Neural crest cell (in vitro differentiated cells): ENCODE measurements at places on chromosomes 16 and 17.

DNA sequence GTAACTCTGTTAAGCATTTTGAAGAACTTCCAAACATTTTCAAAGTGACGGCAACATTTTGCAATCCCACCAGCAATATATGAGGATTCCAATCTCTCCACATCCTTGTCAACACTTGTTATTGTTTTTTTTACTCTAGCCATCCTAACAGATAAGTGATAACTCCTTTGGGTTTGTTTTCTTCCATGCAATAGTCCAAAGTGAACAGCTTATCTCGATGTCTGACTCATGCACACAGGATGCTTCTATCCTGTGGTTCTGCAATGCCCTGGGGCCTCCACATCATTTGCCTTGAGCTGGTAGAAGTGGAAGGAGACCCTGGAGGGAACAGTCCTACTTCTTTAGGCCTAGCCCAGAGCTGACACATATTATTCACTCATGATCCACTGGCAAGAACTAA is 13.0 kb downstream of the TLE7 start:
- peaks cover 7% of the 10 kb centered on the region for H3K4me1 ChIP-seq
- DNase-seq, result no peak
- H3K36me3 ChIP-seq, result peaks cover 5% of the 10 kb centered on the region
- no peak overlapping the region for H3K4me3 ChIP-seq

GRCh38 chr17:72452286-72453173 is 331.7 kb downstream of the SOX9 start:
- no peak overlapping the region for H3K4me3 ChIP-seq
- DNase-seq, result no peak
- H3K4me1 ChIP-seq, result peaks cover 5% of the 10 kb centered on the region
- no peaks in the 10 kb centered on the region for H3K27me3 ChIP-seq
- no peaks in the 10 kb centered on the region for H3K36me3 ChIP-seq
- peak overlapping the region; percentile 79 for H3K27ac ChIP-seq

DNA sequence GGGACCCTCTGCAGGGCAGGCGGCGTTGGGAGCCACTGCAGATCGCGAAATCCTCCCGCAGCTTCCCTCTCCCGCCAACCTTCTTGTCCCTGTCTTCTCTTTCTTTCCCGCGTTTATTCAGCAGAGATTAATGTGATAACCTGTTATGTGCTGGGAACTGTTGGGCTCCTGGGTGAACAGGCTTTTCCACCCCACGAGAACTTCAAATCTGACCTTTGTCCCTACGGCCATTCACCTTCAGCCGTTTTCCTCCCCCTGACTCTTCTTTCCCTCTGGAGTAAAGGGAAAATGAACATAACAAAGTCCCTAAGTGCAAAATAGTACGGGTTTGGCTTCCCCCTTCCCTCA is 15.2 kb upstream of the KPNA2 start:
- H3K27me3 ChIP-seq, result peaks cover 12% of the 10 kb centered on the region
- no peak for DNase-seq
- peak overlapping the region; percentile 89 for H3K4me3 ChIP-seq
- H3K4me1 ChIP-seq, result peaks cover 19% of the 10 kb centered on the region
- H3K36me3 ChIP-seq, result peaks cover 4% of the 10 kb centered on the region

DNA sequence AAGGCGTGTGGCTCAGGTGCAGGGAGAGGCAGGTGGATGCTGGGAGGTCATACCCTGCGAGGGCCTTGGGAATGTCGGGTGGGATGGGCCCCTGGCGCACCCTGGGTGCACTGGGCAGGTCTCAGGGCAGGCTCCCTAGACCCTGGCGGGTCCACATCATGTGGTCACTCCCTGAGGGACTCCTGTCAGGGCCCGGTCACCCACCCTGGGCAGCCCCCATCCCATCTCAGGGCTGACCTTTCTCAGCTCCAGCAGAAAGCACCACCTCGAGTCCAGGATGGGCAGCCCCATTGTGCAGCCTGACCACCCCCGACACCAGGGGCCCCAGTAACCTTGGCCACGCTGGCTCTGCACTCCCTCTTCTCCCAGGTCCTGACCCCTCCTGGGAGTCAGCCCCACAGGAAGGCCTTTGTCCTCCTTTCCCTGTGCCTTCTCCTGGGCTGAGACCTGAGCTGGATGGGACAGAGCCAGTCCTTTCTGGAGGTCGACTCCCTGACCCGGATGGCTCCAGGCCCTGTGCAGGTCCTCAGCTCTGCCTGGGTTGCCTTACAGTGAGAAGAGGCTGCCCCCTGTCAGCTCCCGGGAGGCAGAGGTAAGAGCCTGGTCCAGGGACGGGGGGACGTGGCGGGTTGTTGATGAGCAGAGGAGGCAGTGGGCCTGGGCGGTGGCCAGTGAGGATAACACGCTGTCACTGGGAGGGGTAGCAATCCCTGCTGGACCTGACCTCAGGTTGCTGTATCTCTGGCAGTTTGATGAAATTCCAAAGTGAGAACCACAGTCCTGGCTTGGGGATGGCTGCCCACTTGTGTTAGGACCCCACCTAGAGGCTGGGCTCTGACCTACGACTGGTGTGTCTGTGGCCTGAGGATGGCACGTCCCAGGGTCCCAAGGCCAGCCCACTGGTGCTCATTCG is 77.9 kb downstream of the GOSR1 start:
- H3K36me3 ChIP-seq, result no peaks in the 10 kb centered on the region
- H3K4me1 ChIP-seq, result peaks cover 7% of the 10 kb centered on the region
- H3K4me3 ChIP-seq, result no peak overlapping the region
- no peak overlapping the region for H3K27ac ChIP-seq
- H3K27me3 ChIP-seq, result no peaks in the 10 kb centered on the region
- no peak for DNase-seq

GRCh38 chr16:51125992-51126391 is 25.1 kb downstream of the SALL1 start:
- no peaks in the 10 kb centered on the region for H3K36me3 ChIP-seq
- H3K27me3 ChIP-seq, result peaks cover 7% of the 10 kb centered on the region
- H3K27ac ChIP-seq, result no peak overlapping the region
- no peak overlapping the region for H3K4me3 ChIP-seq

- H3K4me1 ChIP-seq, result no peaks in the 10 kb centered on the region
- no peaks in the 10 kb centered on the region for H3K36me3 ChIP-seq
- H3K27ac ChIP-seq, result no peak overlapping the region
Observed at GRCh38 chr17:70405492-70406220, 236.3 kb downstream of the KCNJ2 start.

DNA sequence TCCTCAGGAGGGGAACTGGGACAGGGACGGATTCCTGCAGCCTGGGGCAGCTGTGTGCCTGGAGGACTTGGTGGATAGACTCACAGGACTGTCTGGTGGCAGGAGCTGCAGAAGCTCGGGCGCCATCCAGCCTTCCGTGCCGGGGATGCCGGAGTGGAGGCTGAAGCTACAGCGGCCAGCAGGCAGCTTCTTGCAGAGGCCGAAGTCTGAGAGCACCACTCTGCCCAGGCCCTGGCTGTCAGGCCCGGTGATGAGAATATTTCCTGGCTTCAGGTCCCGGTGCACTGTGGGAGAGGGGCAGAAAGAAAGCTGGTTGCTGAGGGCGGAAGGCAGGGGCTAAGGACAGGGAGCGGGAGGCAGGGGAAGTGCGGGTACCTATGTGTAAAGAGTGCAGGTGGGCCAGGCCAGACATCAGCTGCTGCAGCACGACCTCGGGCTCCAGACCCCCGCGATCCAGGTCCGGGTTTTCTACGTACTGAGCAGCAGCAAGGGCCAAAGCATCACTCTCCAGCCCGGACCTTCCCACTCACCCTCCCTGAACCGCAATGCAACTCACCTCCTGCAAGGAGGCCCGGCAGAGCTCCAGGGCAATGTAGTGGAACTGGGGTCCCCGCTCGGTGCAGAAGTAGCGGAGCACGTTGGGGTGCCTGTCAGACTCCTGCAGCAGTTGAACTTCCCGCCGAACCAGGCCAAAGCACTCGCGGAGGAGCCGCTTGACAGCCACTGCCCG is 16.1 kb downstream of the PLK1 start:
- peak; percentile 30 for DNase-seq
- H3K4me3 ChIP-seq, result peak overlapping the region; percentile 27
- H3K4me1 ChIP-seq, result peaks cover 10% of the 10 kb centered on the region
- H3K36me3 ChIP-seq, result peaks cover under 1% of the 10 kb centered on the region

DNA sequence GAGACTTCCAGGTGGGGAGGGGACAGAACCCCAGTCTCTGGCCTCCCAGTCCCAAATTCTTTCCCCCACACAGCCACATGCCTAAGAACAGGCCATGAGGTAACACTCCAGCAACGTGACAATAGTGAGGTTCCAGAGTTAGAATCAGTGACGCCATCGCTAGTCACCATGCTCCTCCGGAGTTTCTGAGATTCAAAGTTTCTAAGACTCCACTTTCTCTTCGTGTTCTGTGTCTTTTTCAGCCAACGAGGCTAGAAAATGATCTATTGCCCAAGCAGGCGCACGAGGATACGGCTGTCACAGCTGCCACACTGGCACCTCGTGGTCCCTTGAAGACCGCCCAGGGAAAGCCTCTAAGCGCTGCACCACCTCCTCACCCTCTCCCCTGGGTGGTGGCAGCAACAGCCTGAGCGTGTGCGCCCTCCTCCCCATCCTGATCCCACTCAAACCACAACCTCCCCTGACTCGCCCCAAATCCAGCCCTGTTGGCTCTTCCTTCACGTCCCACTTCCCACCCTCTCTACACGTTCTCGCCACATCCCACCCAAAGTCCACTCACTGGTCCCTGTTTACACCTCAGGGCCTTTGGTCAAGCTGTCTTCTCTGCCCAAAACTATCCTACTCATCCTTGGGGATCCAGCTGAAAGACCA is 1.0 kb downstream of the MCRIP1 start:
- H3K27ac ChIP-seq, result peak overlapping the region; percentile 43
- DNase-seq, result no peak
- H3K27me3 ChIP-seq, result no peaks in the 10 kb centered on the region
- H3K4me1 ChIP-seq, result peaks cover 36% of the 10 kb centered on the region

- no peaks in the 10 kb centered on the region for H3K27me3 ChIP-seq
- DNase-seq, result no peak
- no peaks in the 10 kb centered on the region for H3K4me1 ChIP-seq
- H3K27ac ChIP-seq, result no peak overlapping the region
- no peak overlapping the region for H3K4me3 ChIP-seq
Observed at GRCh38 chr17:27283060-27283459, 10.9 kb upstream of the WSB1 start.

DNA sequence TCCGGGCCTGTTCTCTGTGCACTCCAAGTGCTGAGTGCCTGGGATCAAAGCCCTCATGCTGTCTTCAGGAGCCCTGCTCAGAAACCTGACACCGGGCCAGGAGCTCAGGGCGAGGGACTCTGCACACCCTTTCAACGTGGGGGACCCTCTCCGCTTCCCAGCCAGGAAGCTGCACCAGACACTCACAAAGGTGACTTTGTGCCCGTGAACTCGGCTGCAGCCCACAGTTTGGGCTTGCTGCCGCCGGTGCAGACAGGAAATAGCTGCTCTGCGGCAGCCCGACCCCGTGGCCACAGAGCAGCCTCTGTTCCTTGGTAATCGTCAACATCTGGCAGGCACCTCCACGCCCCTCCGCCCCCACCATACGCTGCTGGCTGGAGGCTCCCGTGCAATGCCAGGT is 93.4 kb upstream of the METRNL start:
- H3K4me3 ChIP-seq, result peak overlapping the region; percentile 27
- H3K4me1 ChIP-seq, result peaks cover 27% of the 10 kb centered on the region
- no peak overlapping the region for H3K27ac ChIP-seq
- no peaks in the 10 kb centered on the region for H3K27me3 ChIP-seq

DNA sequence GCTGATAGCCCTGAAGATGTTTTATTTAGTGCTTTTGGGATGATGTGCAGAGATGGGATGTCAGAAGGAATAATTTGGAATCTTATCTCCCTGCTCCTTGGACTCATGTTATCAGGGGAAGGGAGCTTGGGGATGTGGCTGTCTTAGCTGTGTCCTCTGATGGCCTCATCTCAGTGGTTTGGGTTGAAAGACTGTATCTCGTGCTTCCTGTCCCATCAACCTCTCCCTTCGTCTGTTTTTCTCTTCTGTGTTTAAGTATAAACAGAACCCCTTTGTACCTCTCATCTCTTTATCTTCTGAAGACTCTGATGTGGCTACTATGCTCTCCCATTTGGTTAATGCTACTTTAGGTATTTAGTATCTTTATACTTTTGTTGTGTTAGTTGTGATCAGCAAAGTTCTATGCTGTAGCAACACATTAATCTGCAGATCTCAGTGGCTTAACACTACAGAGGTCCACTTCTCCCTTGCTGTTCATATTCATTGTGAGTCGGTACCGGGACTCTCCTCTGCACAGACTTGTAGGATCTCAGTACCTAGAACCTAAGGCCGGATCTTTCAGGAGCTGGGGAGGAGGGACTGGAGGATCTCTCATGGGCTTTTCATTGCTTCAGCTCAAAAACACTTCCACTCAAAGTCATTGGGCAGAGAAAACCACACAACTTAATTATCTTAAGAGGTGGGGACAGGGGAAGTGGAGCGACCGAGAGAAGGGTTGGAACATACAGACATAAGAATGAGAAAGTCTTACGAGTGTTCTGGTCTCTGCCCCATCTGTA is 28.8 kb downstream of the PRKCA start:
- no peak overlapping the region for H3K4me3 ChIP-seq
- H3K36me3 ChIP-seq, result peaks cover 4% of the 10 kb centered on the region
- H3K27me3 ChIP-seq, result no peaks in the 10 kb centered on the region
- no peak for DNase-seq
- H3K4me1 ChIP-seq, result no peaks in the 10 kb centered on the region
- no peak overlapping the region for H3K27ac ChIP-seq

DNA sequence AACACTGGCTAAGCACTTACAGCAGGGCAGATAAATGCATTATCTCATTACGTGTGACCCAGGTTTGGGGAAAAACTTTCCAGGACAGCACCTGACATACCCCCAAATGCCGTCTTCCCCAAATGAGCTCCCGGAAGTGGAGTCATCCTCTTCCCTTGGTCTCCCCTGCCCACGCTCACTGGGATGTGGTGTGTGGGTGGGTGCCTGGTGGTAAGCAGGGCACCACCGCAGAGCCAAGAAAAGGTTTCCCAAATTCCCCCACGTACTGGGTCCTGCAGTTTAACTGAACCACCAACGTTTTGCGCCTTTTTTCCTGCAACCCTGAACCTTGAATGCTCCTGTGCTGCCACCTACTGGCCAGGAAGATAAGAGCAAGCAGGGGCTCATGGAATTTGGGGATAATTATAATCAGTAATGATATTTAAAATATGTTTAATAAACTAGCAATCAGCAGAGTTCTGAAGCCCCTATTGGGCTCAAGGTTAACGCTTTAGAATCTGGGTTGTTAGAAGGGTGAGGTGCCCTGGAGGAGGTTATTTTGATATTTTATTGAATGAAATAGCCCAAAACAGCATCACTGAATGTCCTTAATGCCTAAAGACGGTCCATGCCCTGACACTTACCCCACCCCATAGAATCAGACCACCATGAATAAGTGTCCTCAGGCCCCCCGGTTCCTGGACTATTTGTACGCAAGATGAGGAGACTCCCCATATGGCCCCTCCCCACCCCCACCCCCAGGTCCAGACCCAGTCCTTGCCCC is 8.0 kb downstream of the SPPL2C start:
- H3K4me1 ChIP-seq, result no peaks in the 10 kb centered on the region
- no peak overlapping the region for H3K4me3 ChIP-seq
- no peaks in the 10 kb centered on the region for H3K36me3 ChIP-seq
- no peak overlapping the region for H3K27ac ChIP-seq

GRCh38 chr17:60224064-60224463 is 74.3 kb downstream of the CA4 start:
- no peak overlapping the region for H3K27ac ChIP-seq
- H3K27me3 ChIP-seq, result no peaks in the 10 kb centered on the region
- DNase-seq, result no peak
- peaks cover 3% of the 10 kb centered on the region for H3K36me3 ChIP-seq
- no peak overlapping the region for H3K4me3 ChIP-seq
